ENCODE measurements at places on chromosomes 3 and 15. TPM values are rescaled to one million over a fixed set of nuclear protein-coding genes. Genes with fewer than 3 reads are reported as not detected.

DNA sequence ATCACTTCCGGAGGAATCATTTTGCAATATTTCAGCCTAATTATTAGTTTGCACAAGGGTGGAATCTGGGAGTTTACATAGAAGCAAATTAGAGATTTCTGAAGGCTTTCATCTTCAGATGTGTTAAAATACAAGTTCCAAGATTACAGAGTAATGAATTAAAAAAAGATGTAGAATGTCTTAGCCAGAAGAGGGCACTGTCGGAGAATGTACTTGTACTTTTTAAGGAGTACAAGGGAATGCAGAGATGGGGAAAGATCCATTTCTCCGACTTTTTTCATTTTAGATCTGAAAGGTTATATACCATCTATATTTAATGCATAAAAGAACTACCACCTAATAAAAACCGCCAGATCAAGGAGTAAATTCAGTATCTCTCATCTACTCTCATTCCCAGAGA is 43.1 kb upstream of the WDR5B start:
- no peak for DNase-seq

DNA sequence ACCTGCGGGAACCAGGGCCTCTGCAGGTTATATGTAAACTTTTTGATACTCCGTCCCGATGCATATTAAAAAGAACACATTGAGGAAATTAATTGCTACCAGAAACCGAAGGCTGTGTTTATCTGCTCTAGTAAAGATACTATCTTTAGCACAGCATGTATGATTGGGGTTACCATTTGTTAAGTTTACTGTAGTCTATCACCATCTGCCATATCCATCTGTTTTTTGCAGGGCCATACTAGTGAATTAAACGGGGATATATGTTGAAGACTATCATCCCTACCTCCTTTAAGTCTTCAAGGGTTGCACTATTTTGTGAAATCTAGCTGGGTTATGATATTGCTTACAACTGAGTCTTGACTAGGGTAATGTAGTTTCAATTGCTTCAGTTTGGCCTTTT is 597.0 kb downstream of the SQOR start:
- DNase-seq: no peak

PLA2G4E gene
- not detected for total RNA-seq

DNA sequence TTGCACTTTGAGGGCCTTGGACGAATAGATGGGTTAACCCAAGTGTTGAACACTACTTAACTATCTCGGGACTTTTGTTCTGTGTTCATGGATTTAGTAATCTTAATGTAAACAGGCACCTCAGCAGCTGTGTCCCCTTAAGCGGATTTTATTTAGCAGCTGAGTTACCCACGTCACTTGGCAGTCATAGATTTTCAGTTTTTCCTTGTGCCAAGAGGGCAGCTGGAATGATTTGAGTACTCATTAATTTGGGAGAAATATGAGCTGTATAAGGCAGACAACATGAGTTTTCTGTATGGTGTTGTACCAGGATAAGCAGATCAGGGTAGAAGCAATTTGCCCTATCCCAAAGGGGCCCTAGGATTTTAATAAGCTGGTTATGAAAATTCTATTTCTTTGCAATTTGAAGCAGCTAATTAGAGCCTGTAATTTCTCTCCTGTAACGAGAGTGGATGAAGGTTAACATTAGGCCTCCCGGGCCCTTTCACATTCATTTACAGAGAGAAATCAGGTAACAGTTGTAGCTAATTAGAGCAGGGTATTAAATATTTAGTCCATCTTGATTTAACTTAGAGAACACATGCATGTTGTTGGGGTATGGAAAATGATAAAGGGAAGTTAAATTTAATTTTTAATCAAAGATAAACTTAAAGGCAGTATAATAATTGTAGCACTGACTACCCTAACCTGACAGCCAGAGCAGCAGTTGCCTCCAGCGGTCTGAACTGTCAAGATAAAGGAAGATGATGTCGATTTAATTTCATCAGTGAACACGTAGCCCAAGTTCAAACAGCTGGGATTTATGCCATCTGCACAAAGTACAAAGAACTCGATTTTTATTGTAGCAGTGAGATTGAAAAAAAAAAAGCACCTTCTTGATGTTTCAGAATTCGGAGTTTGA is 194.5 kb downstream of the LRTM1 start:
- no peak for DNase-seq

DNA sequence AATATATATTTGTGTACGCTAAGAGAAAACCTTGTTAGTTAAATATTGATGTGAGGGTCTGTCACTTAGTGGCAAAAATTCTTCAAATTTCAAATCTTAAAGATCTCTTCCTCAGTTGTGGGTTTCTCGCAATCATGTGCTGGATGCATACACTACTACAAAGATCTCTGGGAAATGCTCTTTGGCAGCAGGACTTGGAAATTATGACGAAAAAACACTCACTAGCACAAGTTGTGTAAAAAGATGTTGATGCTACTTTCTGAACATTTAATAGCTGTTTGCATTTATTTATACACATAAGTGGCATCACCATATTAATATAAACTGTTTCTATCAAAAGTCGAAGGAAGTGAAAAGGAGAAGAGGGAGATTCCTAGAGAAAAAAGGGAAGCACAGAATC is 10.8 kb upstream of the NANOGP8 start:
- no peak for DNase-seq

GRCh38 chr3:119677641-119677934 is 382 bp upstream of the COX17 start:
- no peak for DNase-seq

SNX22 gene
- 6.1 TPM for total RNA-seq

DNA sequence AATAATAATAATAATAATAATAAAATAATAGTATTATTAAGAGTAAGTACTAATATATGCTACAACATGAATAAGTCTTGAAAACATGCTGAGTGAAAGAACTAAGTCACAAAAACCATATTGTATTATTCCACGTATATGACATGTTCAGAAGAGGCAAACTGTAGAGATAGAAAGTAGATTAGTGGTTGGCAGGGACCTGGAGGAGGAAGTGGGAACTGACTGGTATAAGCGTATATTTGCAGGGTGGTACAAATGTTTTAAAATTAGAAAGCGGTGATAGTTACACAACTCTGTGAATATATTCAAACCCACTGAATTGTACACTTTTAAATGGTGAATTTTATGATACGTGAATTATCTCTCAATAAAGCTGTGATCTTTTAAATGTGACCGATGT is 32.8 kb downstream of the LRRK1 start:
- no peak for DNase-seq

GRCh38 chr3:4503050-4503449 is 9.9 kb downstream of the ITPR1 start:
- no peak for DNase-seq

EHD4 gene
- total RNA-seq: 21.3 TPM

PPP1R14D gene
- 0.25 TPM for total RNA-seq

GRCh38 chr3:143707848-143708247 is 140.4 kb downstream of the SLC9A9 start:
- DNase-seq: no peak

GRCh38 chr3:172142051-172142863 is 102.9 kb downstream of the FNDC3B start:
- DNase-seq: no peak

DNA sequence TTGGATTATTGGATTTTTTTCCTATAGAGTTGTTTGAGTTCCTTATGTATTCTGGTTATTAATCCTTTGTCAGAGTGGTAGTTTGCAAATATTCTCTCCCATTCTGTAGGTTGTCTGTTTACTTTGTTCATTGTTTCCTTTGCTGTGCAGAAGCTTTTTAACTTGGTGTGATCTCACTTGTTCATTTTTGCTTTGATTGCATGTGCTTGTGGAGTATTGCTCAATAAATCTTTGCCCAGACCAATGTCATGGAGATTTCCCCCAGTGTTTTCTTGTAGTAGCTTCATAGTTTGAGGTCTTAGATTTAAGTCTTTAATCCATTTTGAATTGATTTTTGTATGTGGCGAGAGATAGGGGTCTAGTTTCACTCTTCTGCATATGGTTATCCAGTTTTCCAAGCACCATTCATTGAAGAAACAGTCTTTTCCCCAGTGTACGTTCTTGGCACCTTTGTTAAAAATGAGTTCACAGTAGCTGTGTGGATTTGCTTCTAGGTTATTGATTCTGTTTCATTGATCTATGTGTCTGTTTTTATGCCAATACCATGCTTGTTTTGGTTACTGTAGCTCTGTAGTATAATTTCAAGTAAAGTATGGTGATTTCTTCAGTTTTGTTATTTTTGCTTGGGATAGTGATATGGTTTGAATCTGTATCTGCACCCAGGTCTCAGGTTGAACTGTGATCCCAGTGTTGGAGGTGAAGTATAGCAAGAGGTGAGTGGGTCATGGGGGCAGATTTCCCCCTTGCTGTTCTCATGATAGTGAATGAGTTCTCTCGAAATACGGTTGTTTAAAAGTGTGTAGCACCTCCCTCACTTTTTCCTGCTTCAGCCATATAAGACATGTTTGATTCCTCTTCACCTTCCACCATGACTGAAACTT is 46.1 kb upstream of the TNFSF10 start:
- no peak for DNase-seq

DNA sequence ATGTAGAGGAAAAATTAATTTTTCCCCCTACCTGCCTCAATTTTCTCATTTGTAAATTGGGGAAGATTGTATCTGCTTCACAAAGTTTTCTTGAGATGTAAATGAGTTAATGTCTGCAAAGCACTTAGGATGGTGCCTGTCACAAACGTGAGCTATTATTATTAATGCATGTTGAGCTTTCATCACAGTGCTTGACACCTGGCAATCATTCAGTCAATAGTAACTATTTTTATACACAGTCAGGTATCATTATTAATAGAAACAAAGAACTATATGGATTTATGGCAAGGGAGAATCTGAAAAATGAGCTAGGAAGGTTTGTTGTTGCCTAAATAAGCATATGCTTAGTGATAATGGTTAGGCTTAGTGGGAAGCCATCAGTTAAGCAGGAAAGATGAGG is 238.2 kb upstream of the GRM7 start:
- no peak for DNase-seq

- peak; percentile 23 for DNase-seq
Measured at GRCh38 chr15:43792761-43793476, 799 bp downstream of the SERF2 start.

GRCh38 chr3:73848173-73848906 is 223.6 kb upstream of the PDZRN3 start:
- DNase-seq: no peak

DNA sequence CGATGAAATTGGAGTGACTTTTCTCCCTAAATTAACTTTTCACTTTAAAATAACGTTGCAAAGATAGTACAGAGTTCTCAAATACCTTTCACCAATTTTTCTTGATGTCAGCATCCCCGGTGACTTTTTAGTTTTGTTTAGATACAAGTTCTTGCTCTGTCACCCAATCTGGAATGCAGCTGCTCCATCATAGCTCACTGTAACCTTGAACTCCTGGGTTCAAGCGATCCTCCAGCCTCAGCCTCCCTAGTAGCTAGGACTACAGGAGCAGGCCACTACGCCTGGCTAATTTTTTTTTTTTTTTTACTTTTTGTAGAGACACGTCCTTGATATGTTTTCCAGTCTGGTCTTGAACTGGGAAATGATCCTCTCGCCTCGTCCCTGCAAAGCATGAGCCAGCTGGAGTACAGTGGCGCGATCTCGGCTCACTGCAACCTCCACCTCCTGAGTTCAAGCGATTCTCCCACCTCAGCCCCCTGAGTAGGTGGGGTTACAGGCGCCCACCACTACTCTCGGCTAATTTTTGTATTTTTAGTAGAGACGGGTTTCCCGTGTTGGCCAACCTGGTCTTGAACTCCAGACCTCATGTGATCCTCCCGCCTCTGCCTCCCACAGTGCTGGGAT is 747 bp downstream of the NSUN3 start:
- no peak for DNase-seq

DNA sequence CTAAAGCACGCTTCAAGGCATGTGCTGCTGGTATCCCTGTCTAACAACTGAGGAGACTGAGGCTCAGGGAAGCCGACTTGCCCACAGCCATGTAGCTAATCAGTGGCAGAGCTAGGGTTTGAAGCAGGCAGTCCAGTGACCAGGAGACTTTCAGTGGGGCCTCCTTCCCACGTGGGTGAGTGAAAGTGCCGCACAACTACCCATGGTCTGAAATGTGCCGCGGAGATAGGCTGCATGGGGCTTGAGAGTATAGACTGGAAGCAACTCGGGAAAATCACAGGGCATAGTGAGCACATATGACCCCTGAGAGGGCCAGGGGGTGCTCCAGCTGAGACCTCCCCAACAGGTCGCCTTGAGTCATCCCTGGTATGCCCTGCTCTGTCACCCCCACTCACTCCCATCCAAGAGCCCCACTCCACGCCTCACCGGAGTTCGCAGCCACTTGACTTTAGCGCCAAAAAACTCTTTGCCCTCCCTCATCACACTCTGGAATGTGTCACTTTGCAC is 19.1 kb downstream of the FAM174B start:
- no peak for DNase-seq

GRCh38 chr15:38424101-38424552 is 29.8 kb upstream of the FAM98B start:
- no peak for DNase-seq

DNA sequence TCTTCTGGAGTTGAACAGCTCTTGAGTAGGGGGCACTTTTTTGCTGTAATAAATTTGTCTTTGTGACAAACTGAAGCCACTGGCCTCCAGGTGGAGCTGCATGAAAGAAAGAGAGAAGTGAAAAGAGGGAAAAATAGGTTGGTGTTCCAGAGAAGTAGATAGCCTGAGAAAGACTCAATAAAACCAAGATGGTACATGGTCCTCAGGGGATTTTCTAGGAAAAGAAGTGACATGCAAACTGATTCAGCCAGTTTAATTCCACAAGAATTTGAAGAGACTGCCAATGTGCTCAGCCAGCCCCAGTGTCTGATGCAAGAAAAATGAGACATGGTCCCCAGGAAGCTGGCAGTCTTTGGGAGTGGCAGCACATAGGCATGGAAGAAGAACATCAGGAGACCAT is 152.7 kb downstream of the CD47 start:
- DNase-seq: peak; percentile 32

DNAJB8 gene
- total RNA-seq: not detected

GRCh38 chr3:50370594-50370993 is 11.3 kb upstream of the TMEM115 start:
- no peak for DNase-seq

DNA sequence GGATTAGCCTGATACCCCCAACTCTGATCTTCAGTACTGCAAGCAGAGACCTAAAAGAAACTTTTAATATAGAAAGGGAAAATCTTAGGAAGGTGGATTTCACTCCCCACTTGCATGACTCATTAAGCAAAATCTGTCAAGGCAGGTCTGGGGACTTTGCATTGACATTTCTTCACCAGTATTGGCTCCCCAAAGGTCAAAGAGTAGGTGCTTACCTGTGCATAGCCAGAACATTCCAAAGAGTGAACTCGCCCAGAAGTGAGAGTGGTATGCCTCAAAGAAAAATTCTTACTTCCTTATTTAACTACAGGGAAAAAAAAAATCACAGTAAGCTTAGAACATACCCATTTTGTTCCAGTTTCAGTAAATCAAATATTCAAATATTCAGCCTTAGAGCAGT is 140.9 kb upstream of the TP63 start:
- no peak for DNase-seq

NAALADL2 gene
- 1.2 TPM for total RNA-seq

Data from WTC11 (cell line).